Ovary (tissue), 10 donors: ENCODE measurements at places on chromosomes 2 and 18. TPM values are rescaled to one million over a fixed set of nuclear protein-coding genes. Genes with fewer than 3 reads are reported as not detected.

- DNase-seq = no peak
Measured at GRCh38 chr2:202442882-202443281, 66.8 kb downstream of the BMPR2 start.

- no peak for DNase-seq
Measured at GRCh38 chr2:147759536-147759935, 85.3 kb upstream of the ACVR2A start.

- no peak for DNase-seq
Measured at GRCh38 chr2:226898121-226898520, 62.3 kb downstream of the RHBDD1 start.

Gene FAHD2B
- total RNA-seq = 16.1 TPM

Gene TRIP12
- 221 TPM for total RNA-seq

Gene TBR1
- not detected for total RNA-seq

Gene RIT2
- total RNA-seq = not detected
